AG04450 (cell line): ENCODE measurements at places on chromosomes 5 and 9. TPM values are rescaled to one million over a fixed set of nuclear protein-coding genes. Genes with fewer than 3 reads are reported as not detected.

DNA sequence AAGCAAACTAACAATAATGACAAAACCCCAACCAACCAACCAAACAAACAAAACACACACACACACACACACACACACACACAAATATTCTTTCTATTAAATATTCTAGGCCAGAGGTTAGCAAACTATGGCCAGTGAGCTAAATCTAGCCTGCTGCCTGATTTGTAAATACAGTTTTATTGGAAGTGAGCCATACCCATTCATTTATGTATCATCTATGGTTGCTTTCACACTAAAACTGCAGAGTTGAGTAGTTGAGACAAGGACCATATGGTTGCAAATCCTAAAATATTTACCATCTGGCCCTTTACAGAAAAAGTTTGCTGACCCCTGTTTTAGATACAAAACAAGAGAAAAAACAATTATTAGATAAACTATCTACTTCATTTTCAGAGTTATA, 620.5 kb upstream of the SEMA6A start:
- no peak for DNase-seq

DNA sequence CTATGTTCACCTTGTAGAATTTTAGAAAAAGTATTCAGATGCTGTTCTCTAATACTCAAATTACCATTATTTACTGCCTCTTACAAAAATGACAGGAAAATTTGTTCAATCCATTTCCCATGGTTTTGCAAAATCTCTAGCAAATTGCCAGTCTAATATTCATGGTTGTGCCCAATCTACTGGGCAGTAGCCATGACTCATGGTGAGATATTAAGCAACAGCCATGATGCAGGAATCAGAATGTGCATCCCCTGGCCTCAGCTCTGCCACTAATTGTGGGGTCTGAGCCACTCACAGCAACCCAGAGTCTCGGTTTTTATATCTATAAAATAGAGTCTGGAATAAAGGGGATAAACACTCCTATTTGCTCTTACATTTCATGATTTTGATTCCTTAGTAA, 353.6 kb downstream of the DEPDC1B start:
- no peak for DNase-seq

DNA sequence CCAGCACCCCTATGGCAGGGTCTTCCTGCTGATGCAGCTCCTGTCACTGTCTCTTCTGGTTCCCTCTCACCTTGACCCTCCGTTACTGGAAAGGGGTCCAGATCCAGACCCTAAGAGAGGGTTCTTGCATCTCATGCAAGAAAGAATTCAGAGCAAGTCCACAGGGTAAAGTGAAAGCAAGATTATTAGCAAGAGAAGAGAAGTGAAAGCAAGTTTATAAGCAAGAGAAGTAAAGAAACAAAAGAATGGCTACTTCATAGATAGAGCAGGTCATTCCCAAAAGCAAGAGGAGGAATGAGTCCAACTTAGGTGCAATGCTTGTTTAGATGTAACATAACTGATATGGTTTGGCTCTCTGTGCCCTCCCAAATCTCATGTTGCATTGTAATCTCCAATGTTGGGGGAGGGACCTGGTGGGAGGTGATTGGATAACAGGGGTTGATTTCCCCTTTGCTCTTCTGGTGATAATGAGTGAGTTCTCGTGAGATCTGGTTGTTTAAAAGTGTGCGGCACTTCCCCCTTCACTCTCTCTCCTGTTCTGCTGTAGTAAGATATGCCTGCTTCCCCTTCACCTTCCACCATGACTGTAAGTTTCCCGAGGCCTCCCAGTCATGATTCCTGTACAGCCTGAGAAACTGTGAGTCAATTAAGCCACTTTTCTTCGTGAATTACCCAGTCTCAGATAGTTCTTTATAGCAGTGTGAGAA, 183.3 kb downstream of the MED10 start:
- no peak for DNase-seq

GRCh38 chr5:149376104-149376503, 3.0 kb downstream of the IL17B start:
- no peak for DNase-seq

- peak; percentile 99 for DNase-seq
Observed at GRCh38 chr5:61301341-61302199, 30.5 kb upstream of the ZSWIM6 start.

The TMEM174 gene
- not detected in 2 replicates for polyA plus RNA-seq

The IRGM gene
- not detected in 2 replicates for polyA plus RNA-seq
